ENCODE measurements at places on chromosomes 5 and 9.

DNA sequence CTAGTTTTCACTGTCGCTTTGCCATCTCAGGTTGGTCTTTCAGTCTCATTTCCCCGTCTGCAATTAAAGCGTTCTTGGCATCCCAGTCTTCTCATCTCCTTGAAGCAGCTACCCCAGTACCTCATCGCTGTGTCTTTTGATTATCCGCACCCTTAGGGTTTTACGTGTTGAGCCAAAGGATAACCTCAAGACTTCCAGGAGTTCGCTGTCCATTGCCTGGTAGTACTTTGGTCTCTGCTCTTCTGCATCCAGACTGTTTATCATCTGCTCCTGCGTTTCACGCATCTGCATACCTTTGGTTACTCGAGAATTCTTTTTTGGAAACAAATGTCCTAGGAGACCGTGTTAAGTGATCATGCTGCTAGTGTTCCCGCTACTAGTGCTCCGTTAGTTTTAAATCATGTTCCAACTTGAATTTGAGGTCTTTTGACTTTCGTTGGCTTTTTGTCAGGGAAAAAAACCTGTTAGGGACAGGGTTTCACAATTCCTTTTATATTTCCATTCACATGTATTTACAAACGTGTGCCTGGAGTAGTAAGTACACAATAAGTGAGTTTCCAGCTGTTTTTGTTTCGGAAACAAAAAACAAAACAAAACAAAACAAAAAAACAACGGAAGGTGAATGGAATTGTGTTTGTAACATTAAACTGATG, 888 bp downstream of the RABGAP1 start:
- DNase-seq: no peak

- DNase-seq: no peak
Measured at GRCh38 chr9:109496841-109497225, 1.3 kb downstream of the PTPN3 start.

DNA sequence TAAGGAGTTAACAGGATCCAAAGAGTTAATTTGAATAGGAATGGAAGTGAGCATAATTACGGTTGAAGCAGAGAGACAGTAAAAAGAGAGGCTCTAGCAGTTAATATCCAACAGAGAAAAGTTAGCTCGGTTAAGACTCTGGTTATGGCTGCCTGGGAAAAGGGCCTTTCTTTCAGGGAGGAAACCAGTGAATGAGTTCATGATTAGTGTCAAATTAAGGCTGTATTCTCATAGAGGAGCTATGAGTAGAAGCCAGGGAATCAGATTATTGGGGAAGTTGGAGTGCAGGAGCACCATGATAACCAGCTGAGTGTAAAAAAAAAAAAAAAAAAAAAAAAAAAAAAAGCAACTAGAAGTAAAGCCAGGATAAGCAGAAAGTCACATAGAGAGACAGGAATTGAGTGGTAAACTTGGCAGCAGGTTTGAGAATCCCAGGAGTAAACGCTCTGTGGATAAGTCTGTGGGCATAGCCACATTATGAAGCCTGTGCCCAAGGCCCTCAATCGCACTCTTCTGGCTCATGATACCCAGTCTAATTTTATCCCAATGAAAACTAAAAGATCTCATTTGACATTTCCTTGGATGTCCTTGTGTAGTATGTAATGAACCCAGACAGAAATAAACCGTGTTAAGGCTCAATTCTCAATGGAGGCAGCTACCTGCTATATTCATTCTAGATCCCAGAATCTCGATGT, 372.6 kb upstream of the MPDZ start:
- no peak for DNase-seq

GRCh38 chr9:15423231-15423985, 732 bp downstream of the SNAPC3 start:
- peak; percentile 33 for DNase-seq

DNA sequence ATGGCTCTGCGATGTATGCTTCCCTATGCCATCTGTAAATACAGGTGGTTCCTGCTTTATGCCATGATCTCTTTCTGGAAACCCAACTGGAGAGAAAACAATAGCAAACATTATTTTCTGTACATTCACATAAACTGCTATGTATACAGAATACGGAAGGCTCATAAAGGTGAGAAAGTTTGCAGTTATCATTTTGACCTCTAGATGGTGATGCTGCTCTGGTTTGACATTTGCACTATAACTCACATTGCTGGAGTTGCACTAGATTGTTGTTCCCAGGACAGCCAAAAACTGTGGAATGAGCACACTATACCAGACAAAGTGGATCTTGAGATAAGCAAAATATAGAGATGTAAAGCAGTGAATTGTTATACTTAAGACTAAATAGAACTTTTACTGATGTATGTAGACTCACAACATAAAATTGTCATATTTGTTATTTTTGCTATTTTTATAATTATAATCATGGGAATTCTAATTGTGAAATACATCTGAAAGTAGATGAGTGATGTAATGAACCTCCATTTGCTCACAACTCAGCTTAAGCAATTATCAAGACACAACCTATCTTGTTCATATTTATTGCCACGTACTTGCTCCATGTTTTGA, 246.5 kb downstream of the PTPRD start:
- peak; percentile 67 for DNase-seq

GRCh38 chr9:125439434-125440272, 178.0 kb downstream of the GAPVD1 start:
- no peak for DNase-seq

DNA sequence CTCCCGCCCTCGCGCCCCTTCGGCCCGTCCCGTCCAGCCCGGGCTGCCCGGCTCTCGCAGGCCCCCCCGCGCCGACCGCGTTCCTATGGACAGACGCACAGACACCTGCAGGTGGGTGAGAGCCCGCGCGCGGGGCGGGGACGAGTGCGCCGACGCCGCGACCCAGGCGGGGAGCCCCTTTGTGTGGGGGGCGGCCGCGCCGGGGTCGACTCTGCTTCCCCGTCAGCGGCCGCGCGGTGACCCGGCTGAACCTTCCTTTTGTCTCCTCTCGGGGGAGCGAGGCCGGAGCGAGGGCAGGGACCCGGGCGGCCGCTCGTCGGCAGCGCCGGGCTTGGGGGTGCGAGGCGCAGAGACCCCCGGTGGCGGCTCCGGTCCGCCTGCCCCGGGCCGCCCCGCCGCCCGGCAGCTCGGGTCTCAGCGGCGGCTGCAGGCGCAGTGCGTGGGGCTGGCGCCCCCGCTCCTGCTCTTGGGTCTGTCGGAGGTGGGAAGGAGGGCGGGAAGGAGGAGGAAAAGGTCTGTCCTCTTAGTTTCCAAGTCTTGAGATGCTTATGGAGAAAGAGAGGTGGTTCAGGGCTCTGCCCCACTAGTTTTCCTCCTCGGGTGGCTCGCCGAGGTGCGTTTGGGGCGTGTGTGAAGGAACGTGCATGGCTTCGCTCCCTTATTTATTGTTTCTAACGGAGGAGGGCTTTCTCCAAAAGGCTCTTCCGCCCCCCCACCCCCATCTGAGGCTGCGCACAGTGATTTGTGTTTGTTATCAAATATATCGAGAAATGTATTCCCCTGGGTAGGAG, 576 bp downstream of the KIAA1958 start:
- DNase-seq: no peak

DNA sequence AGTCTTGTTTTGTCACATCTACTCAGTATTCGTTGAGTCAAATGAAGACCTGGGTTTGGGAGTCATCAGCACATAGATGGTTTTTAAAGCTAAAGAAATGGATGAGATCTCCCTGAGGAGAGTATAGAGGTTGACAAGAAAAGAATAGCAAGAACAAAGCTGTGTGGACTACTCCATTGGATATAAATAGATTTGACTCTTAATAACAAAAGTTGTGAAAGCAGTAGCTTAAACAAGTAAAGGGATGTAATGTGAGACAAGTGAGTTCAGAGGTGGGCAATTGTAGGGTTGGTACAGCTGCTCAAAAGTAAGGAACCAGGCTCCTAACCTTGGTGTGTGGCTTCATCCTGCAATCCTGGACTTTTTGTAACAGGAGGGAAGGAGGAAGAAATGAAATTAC, 49.3 kb downstream of the CSNK1G3 start:
- no peak for DNase-seq

DNA sequence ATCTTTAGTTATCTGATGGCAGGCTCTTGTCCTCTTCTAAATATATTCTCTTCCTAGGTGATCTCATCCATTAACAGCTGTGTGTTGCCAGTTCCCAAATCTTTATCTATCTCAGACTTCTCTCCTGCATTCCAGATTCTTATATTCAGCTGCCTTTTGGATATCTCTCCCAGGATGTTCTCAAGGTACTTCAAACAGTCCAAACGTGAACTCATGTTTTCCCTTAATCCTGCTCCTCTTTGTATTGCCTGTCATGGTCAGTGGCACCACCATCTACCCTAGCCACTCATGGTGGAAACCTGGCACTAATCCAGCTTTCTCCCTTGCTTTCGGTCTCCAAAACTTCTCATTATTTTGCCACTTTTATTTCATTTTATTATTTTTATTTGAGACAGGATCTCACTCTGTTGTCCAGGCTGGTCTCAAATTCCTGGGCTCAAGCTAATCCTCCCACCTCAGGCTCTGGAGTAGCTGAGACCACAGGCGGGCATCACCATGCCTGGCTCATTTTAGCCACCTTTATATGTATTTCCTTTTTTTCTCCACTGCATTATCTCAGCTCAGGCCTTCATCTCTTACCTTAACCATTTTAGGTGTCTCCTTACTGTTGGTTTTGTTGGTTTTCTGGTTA, 3.8 kb downstream of the ZFYVE16 start:
- DNase-seq: no peak

DNA sequence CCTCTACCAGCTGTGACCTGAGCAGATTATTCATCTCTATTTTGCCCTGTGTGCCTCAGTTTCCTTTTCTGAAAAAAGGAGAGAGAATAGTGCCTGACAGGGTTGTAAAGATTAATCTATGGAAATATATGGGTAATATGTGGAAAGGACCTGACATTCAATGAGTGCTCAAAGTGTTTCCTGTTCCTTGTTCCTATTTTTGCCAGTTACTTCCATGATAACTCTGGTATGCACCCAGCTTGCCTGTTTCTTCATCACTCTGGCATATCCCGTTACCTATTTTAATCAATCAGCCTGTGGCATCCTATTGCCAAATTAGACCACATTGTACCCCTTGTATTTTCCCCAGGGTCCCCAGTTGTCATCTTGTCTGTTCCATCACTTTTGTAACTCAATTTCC, 3.6 kb upstream of the ARAP3 start:
- no peak for DNase-seq

DNA sequence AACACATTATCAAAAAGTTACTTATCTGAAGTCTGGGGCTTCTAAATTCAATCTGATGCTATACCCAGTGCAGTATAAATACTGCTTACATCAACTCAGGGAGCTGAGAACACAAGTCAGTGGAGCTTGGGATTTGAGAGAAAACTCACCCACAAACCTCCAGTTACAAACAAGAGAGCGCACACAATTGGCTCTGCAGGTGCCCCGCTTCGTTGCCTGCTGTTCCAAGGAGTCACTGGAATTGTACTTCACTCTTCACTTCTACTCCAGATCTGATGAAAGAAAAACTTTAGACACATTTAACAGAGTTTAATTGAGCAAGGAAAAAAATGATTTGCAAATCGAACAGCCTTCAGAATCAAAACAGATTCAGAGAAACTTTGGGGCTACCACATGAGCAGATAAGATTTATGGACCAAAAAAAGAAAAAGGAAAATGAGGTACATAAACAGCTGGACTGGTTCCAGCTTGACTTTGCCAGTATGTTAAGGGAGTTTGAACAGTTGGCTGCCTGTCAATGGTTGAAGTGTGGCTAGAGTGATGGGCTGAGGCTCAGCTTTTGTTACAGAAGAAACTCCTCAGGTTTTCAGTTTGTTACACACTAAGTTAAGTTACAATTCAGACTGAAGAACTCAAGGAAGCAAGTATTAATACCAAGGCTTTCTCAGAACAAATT, 156.6 kb downstream of the AOPEP start:
- DNase-seq: no peak

GRCh38 chr9:104564358-104564757, 4.6 kb upstream of the OR13C8 start:
- DNase-seq: no peak

DNA sequence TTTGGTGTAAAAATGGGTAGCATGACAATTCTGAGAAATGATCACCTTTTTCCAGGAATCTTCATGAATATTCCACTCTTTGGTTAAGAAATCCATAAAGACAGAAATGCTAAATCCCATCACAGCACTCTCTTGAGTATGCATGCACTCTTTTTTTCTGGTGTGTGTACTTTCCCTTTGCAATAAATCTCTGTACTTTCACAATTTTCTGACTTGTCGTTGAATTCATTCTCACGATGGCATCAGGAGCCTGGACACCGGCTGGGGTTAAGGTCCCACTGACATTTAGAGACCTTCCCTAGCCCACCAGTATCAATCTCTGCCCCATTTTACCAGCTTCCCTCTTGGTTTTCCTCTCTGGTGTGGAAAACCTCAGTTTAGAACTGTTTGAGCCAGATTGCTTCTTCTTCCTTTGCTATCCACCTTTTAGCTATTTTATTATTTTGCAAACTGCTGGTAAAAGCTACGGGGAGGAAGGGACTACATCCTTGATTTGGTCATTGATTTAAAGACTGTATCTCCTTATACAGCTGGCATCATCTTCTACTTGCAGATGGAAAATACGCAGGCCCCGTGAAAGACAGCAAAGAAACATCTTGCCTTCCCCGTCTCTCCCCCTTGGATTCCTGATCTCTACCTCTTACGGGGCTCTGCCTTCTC, 59.9 kb upstream of the ZFR start:
- no peak for DNase-seq

- DNase-seq: no peak
Measured at GRCh38 chr9:69806627-69807026, 14.0 kb upstream of the CFAP95 start.

GRCh38 chr5:93723681-93724080, 17.7 kb downstream of the POU5F2 start:
- DNase-seq: no peak

GRCh38 chr5:111227801-111228200, 3.6 kb downstream of the CAMK4 start:
- DNase-seq: peak; percentile 5

DNA sequence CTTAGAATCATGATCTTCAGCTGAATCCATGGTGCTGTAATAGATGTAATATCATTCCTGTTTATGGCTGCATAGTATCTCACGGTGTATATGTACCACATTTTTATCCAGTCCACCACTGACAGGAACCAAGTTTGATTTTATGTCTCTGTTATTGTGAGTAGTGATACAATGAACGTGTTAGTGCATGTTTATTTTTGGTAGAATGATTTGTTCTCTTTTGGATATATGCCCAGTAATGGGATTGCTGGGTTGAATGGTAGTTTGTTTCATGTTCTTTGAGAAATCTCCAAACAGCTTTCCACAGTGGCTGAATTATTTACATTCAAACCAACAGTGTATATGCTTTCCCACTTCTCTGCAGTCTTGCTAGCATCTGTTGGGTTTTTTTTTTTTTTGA, 175.1 kb upstream of the CDH10 start:
- DNase-seq: no peak

DNA sequence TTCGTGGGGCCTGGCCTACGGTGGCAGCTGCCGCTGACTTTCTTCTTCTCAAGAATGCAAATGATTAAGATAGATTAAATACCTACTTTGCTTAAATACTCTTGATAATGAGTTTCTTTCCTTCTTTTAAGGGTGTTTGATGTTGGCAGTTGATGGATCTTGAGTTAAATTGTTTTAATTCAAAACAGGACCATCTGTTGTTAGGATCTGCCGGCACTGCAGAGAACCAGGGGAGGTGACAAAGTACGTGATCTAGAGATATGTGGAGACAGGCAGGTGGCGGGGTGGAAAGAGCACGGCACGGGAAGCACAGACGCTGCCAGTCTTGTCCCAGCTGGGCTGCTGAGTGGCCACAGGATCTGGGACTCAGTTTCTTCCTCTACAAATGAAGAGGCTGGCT, 37.9 kb downstream of the MED27 start:
- peak; percentile 84 for DNase-seq

All from NCI-H526 (cell line).